ENCODE measurements at places on chromosomes 16 and 17.

GRCh38 chr17:28937044-28937729 lies 14.1 kb downstream of the PHF12 start:
- H3K4me3 ChIP-seq, result no peak overlapping the region
- DNase-seq, result no peak
- H3K27me3 ChIP-seq, result no peaks in the 10 kb centered on the region
- H3K4me1 ChIP-seq, result peaks cover 32% of the 10 kb centered on the region
- H3K36me3 ChIP-seq, result no peaks in the 10 kb centered on the region
- peak overlapping the region; percentile 62 for H3K27ac ChIP-seq

DNA sequence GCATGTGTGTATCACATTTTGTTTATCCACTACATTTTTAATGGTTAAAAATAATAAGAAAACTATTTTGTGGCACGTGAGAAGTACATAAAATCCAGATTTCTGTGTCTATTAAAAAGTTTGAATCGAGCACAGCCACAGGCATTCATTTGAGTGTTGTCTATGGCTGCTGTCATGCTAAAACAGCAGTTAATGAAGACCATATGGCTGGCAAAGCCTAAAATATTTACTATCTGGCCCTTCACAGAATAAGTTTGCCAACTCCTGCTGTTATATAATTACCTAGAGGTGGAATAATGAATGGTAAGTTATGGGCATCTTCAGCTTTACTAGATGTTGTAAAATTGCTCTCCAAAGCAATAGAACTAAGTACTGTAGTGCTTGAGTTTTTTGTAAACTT lies 30.5 kb downstream of the TMEM98 start:
- no peak overlapping the region for H3K4me3 ChIP-seq
- no peaks in the 10 kb centered on the region for H3K27me3 ChIP-seq
- DNase-seq, result no peak
- peaks cover 34% of the 10 kb centered on the region for H3K4me1 ChIP-seq
- no peak overlapping the region for H3K27ac ChIP-seq

GRCh38 chr17:20273741-20274500 lies 193.4 kb downstream of the LGALS9B start:
- no peaks in the 10 kb centered on the region for H3K4me1 ChIP-seq
- no peaks in the 10 kb centered on the region for H3K36me3 ChIP-seq
- H3K27me3 ChIP-seq, result no peaks in the 10 kb centered on the region
- H3K27ac ChIP-seq, result no peak overlapping the region
- H3K4me3 ChIP-seq, result no peak overlapping the region
- DNase-seq, result no peak

GRCh38 chr16:30761427-30761927 lies 385 bp downstream of the CFAP119 start:
- H3K4me1 ChIP-seq, result peaks cover 18% of the 10 kb centered on the region
- no peak for DNase-seq
- H3K36me3 ChIP-seq, result peaks cover 26% of the 10 kb centered on the region
- no peaks in the 10 kb centered on the region for H3K27me3 ChIP-seq
- H3K27ac ChIP-seq, result peak overlapping the region; percentile 44

DNA sequence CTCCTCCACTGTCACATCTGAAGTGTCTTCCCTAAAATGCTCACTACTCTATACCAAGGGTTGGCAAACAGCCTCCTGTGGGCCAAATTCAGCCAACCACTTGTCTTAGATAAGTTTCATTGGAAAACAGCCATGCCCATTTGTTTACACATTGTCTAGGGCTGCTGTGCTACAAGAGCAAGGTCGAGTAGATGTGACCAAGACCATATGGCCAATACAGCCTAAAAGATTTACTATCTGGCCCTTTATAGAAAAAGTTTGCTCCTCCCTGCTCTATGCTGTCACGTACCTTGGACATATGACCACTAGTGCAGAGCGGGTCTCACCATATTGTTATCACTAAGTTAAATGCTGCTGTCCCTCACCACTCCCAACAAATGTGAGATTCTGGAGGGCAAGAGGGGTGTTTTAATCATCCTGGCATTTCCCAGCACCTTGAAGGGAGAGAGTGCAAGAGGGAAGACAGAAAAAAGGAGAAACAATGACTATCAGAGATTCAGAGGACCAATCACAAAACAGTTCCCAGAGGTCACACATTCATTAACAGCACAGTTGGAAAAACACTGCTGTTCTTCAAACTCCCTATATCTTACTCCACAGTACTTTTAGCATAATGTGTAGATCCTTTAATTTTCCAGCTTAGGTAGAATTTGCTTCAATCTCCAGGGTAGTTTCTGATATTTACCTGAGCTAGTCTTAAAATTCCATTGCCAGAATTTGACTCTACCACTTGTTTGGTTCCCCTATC lies 13.2 kb downstream of the LSM12 start:
- no peaks in the 10 kb centered on the region for H3K36me3 ChIP-seq
- no peak for DNase-seq
- H3K27ac ChIP-seq, result peak overlapping the region; percentile 77
- H3K27me3 ChIP-seq, result no peaks in the 10 kb centered on the region

DNA sequence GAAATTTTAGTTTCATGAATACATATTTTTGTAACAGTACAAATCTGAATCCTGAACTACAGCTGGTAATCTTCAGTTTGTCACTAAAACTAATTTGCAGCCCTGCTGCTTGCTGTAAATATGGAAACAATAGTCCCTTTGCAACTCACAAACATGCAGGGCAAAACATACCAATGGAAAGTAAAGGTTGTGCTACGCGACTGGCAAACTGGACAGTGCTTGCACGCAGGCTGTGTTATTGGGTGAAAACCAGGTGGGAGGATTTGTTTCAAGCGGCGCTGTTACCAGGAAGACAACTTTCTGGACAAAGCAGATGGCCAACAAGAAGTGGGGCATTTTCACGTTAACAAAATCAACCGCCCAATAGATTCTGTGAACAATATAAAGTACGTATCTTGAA lies 93.5 kb downstream of the CDYL2 start:
- no peak for DNase-seq
- no peak overlapping the region for H3K27ac ChIP-seq
- H3K4me1 ChIP-seq, result no peaks in the 10 kb centered on the region
- no peaks in the 10 kb centered on the region for H3K27me3 ChIP-seq
- H3K36me3 ChIP-seq, result no peaks in the 10 kb centered on the region
- no peak overlapping the region for H3K4me3 ChIP-seq

DNA sequence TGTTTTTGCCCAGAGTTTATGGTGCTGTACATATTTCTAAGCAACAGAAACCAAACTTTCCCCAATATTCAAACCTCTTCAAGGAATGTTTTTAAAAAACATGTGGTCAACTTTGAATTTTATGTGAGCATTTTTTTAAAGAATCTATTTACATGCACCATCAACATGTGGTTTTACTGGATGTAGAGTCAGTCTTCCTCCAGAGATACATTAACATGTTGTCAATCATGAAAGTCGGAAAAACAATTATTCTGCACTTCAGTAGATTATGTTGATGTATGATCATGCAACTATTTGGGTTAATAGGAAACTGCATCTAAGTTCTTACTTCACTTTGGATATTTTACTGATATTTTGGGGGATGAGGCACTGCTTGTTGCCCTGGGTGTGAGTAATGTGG lies 208.6 kb downstream of the FOXL1 start:
- no peak overlapping the region for H3K4me3 ChIP-seq
- H3K4me1 ChIP-seq, result no peaks in the 10 kb centered on the region
- no peak overlapping the region for H3K27ac ChIP-seq
- no peak for DNase-seq

GRCh38 chr17:7579001-7579833 lies at the start of gene CD68:
TSS of gene CD68 (plus strand) at chr17:7579638. CDS start at chr17:7579678, 40 bp downstream.
- peaks cover 18% of the 10 kb centered on the region for H3K4me1 ChIP-seq
- peak within 1 kb of the TSS; percentile 7 for H3K27ac ChIP-seq
- peaks cover 41% of the 10 kb centered on the region for H3K36me3 ChIP-seq
- no peaks in the 10 kb centered on the region for H3K27me3 ChIP-seq

All from pancreas (tissue), 10 donors.